T-helper 17 cell (primary cell): ENCODE measurements at places on chromosomes 4 and X.

DNA sequence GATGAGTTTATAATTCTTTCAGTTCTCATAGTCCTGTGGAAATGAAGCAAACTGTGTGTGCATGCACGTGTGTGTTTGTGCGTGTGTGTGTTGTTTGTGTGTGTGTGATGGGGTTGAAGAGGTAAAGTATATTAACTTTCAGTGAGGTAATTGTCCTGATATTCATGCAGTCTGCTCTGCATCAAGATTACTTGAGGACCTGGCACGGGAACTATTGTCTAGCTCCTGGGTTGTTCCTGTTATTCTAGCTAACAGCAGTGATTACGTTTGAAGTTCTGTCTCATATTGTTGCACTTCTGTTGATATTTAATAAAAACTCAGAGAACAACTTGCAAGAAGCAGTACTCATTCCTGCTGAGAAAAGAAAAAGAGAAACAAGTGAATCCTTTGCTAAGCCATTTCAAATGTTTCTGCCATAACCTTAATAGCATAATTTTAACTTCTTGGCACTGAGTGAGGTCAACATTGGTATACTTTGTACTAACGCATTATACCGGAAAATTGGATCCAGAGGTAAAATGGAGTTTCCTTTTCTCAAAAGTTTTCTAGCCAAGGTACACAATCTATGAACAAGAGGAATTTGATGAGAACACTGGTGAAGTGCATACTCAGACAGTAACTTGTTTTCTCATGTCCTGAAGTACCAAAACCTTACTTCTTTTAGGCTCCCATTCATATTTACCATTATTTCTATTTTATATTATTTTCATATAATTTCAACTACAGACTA is 113.2 kb downstream of the SPCS3 start:
- DNase-seq, result no peak
- peaks cover 9% of the 10 kb centered on the region for H3K4me1 ChIP-seq
- peaks cover 5% of the 10 kb centered on the region for H3K27me3 ChIP-seq
- no peak overlapping the region for H3K4me3 ChIP-seq
- no peak overlapping the region for H3K27ac ChIP-seq
- no peaks in the 10 kb centered on the region for H3K36me3 ChIP-seq

GRCh38 chr4:17285747-17286146 is 226.1 kb downstream of the QDPR start:
- H3K4me1 ChIP-seq, result peaks cover 2% of the 10 kb centered on the region
- H3K27ac ChIP-seq, result no peak overlapping the region
- peaks cover 50% of the 10 kb centered on the region for H3K27me3 ChIP-seq
- H3K4me3 ChIP-seq, result no peak overlapping the region
- H3K36me3 ChIP-seq, result no peaks in the 10 kb centered on the region
- DNase-seq, result no peak

DNA sequence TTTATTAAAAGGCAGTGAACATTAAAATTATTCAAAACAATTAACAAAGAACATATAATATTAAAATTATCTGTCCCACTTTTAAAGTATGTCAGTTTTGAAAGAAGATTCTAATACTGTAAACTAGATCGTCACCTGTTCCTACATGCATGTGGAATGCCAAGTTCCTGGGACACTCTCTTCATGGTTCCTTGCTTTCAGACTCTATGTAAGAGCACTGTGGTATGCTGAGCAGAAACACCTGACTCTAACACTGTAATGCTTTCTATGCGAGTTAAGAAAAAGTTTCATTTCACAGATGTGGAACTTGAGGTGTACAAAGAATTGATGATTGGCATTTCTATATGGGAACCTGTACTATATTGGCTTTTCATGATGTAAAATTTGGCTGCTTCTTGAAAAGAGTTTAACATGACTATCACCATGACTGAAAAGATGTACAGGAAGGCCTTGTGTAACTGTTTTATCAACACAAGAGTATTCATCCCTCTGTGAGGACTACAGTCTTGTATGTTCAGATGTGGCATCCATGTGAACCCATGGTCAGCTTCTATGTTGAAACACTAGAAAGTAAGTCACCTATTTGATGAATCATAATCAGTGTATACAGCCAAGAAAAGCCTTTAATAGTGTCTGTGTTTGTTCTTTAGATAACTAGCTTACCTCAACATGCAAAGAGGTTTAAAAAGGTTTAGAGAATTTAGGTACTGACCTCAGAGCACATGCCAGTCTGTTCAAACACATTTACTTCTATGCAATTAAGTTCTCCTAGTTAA is 354.5 kb downstream of the ARHGAP24 start:
- no peaks in the 10 kb centered on the region for H3K36me3 ChIP-seq
- H3K4me1 ChIP-seq, result no peaks in the 10 kb centered on the region
- H3K27me3 ChIP-seq, result peaks cover 3% of the 10 kb centered on the region
- H3K4me3 ChIP-seq, result no peak overlapping the region
- no peak for DNase-seq

- H3K27me3 ChIP-seq, result no peaks in the 10 kb centered on the region
- peak overlapping the region; percentile 96 for H3K27ac ChIP-seq
- peak overlapping the region; percentile 81 for H3K4me3 ChIP-seq
These were observed 66.7 kb downstream of the COQ2 start for GRCh38 chr4:83217721-83218522.

- H3K27me3 ChIP-seq, result no peaks in the 10 kb centered on the region
- no peak overlapping the region for H3K4me3 ChIP-seq
- H3K27ac ChIP-seq, result peak overlapping the region; percentile 19
- peaks cover 21% of the 10 kb centered on the region for H3K4me1 ChIP-seq
- DNase-seq, result no peak
These were observed 21.7 kb downstream of the TMEM184C start for GRCh38 chr4:147638942-147639341.

- no peaks in the 10 kb centered on the region for H3K27me3 ChIP-seq
- no peak overlapping the region for H3K27ac ChIP-seq
- H3K36me3 ChIP-seq, result no peaks in the 10 kb centered on the region
These were observed 234.9 kb downstream of the TECRL start for GRCh38 chr4:64174247-64174882.

GRCh38 chr4:96497621-96498020 is 657.7 kb downstream of the PDHA2 start:
- H3K4me1 ChIP-seq, result no peaks in the 10 kb centered on the region
- H3K36me3 ChIP-seq, result no peaks in the 10 kb centered on the region
- no peak for DNase-seq
- H3K27ac ChIP-seq, result no peak overlapping the region
- no peak overlapping the region for H3K4me3 ChIP-seq

- peaks cover 5% of the 10 kb centered on the region for H3K36me3 ChIP-seq
- H3K27me3 ChIP-seq, result no peaks in the 10 kb centered on the region
- peak overlapping the region; percentile 37 for H3K27ac ChIP-seq
- peaks cover 12% of the 10 kb centered on the region for H3K4me1 ChIP-seq
- H3K4me3 ChIP-seq, result no peak overlapping the region
- no peak for DNase-seq
These were observed 9.0 kb upstream of the RPL34 start for GRCh38 chr4:108611365-108611764.

- H3K4me3 ChIP-seq, result no peak overlapping the region
- DNase-seq, result no peak
- H3K4me1 ChIP-seq, result peaks cover 3% of the 10 kb centered on the region
- peaks cover 3% of the 10 kb centered on the region for H3K36me3 ChIP-seq
These were observed 57.5 kb upstream of the C1QTNF7 start for GRCh38 chr4:15370296-15370695.

DNA sequence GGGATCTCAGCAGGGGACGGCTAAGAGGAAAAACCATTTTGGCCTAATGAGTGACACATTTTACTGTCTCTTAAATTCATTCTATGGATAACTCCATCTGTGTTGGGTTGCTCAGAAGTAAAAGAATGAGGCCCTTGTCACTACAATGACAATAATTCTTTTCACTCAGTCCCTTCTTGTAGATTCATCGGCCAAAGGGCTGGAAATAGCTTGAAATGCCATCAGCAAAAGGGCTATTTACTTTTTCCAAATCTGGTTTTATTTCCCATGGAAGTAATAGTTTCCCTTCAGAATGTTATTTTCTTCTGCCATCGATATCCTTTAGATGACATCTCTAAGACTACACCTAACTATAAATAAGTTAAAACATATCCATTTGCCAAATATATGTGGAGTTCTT is 7.4 kb downstream of the MEPE start:
- H3K4me1 ChIP-seq, result no peaks in the 10 kb centered on the region
- H3K4me3 ChIP-seq, result no peak overlapping the region
- no peaks in the 10 kb centered on the region for H3K36me3 ChIP-seq
- DNase-seq, result no peak

GRCh38 chr4:71009086-71009485 is 15.6 kb downstream of the DCK start:
- H3K36me3 ChIP-seq, result peaks cover 3% of the 10 kb centered on the region
- no peaks in the 10 kb centered on the region for H3K27me3 ChIP-seq
- H3K4me1 ChIP-seq, result peaks cover 36% of the 10 kb centered on the region
- H3K27ac ChIP-seq, result peak overlapping the region; percentile 88

- no peak overlapping the region for H3K4me3 ChIP-seq
- no peak overlapping the region for H3K27ac ChIP-seq
- no peaks in the 10 kb centered on the region for H3K4me1 ChIP-seq
- H3K27me3 ChIP-seq, result peaks cover 8% of the 10 kb centered on the region
These were observed 172.5 kb upstream of the FMR1 start for GRCh38 chrX:147739196-147739595.

- no peak overlapping the region for H3K4me3 ChIP-seq
- no peaks in the 10 kb centered on the region for H3K27me3 ChIP-seq
- H3K27ac ChIP-seq, result no peak overlapping the region
- H3K36me3 ChIP-seq, result no peaks in the 10 kb centered on the region
These were observed 16.0 kb downstream of the ZNF185 start for GRCh38 chrX:152913910-152914309.

DNA sequence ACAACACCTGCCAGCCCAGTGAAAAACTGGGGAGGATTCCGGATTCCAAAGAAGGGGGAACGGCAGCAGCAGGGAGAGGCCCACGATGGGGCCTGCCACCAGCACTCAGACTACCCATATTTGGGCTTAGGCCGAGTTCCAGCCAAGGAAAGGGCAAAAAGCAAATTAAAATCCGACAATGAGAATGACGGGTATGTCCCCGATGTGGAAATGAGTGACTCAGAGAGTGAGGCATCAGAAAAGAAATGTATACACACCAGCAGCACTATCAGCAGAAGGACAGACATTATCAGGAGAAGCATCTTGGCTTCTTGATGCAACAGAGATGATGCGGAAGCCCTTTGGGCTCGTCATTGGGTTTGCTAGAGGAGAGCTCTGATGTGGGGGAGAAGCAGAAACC is 62.4 kb downstream of the JADE1 start:
- peaks cover 14% of the 10 kb centered on the region for H3K36me3 ChIP-seq
- H3K27ac ChIP-seq, result no peak overlapping the region
- no peak for DNase-seq

GRCh38 chr4:99221980-99222379 is 2.9 kb upstream of the ADH6 start:
- no peaks in the 10 kb centered on the region for H3K36me3 ChIP-seq
- H3K4me1 ChIP-seq, result no peaks in the 10 kb centered on the region
- DNase-seq, result no peak
- H3K27ac ChIP-seq, result no peak overlapping the region
- no peaks in the 10 kb centered on the region for H3K27me3 ChIP-seq

DNA sequence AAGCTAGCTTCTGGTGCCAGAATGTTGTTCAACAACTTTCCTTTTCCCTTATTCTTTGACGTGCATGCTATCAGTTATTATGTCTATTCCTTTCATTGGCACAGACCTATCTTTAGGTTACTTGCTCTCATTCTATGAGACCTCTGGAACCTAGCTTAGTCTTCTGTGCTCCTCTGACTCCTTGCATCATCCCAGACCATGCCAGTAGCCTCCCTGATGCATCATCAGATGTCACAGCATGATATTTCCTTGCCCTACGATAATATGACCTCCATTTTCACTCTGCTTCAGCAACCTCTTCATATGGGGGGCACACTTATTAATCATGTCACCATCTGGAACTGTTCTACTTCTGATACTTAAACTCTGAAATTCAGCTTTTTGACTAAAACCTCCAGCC is 37.2 kb downstream of the CLCN5 start:
- H3K4me3 ChIP-seq, result no peak overlapping the region
- H3K27me3 ChIP-seq, result no peaks in the 10 kb centered on the region
- H3K36me3 ChIP-seq, result peaks cover 3% of the 10 kb centered on the region
- DNase-seq, result no peak

GRCh38 chrX:103480526-103480925 is 38.8 kb downstream of the RAB40A start:
- H3K27ac ChIP-seq, result no peak overlapping the region
- no peaks in the 10 kb centered on the region for H3K4me1 ChIP-seq
- no peak for DNase-seq
- H3K36me3 ChIP-seq, result no peaks in the 10 kb centered on the region

DNA sequence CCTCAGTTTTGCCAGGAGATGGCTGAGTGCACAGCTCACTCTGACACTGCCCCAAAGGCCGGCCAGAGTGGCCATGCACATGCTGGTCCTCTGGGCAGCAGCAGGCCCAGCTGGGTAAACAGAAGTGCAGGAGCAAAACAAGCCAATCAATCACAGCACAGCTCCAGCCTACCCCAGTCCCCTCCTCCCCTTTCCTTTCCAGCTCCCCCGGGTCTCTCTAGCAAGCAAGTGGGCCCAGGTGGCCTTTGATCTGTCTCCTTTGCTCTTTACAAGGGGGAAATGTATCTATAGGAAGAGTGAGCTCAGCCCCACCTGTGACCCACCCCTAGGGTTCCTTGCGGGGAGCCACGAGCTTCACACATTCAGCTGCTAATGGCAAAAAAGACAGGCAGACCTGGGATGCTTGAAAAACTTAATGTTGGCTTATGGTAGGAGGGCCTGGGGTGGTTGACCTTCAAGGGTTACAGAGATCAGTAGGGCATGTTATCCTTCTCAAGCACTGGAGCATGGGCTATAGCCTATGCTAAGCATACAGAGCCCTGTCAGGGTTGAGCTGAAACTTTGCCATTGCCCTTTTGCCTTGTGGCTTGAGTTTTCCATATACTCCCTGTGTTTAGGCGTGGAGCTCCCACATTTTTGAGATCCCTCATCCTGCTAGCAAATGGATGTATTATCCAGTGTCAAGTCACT is 57.8 kb upstream of the PLAC1 start:
- H3K27me3 ChIP-seq, result peaks cover 5% of the 10 kb centered on the region
- H3K4me3 ChIP-seq, result no peak overlapping the region
- no peaks in the 10 kb centered on the region for H3K36me3 ChIP-seq
- peaks cover 5% of the 10 kb centered on the region for H3K4me1 ChIP-seq
- DNase-seq, result no peak

GRCh38 chrX:856566-857290 is 226.1 kb downstream of the SHOX start:
- H3K27me3 ChIP-seq, result no peaks in the 10 kb centered on the region
- no peak overlapping the region for H3K4me3 ChIP-seq
- no peak overlapping the region for H3K27ac ChIP-seq
- no peaks in the 10 kb centered on the region for H3K4me1 ChIP-seq

- H3K36me3 ChIP-seq, result peaks cover 3% of the 10 kb centered on the region
- H3K4me3 ChIP-seq, result no peak overlapping the region
- DNase-seq, result no peak
- H3K4me1 ChIP-seq, result no peaks in the 10 kb centered on the region
- H3K27me3 ChIP-seq, result peaks cover 17% of the 10 kb centered on the region
These were observed 131.4 kb downstream of the CHIC2 start for GRCh38 chr4:53932796-53933610.
